Caki2 (cell line): ENCODE measurements at places on chromosomes 4 and X. TPM values are rescaled to one million over a fixed set of nuclear protein-coding genes. Genes with fewer than 3 reads are reported as not detected.

Gene USP26
- total RNA-seq = not detected in 2 replicates

Gene MBNL3
- total RNA-seq = 0.06 and 1.0 TPM in 2 replicates

Gene SPANXA1
- not detected in 2 replicates for total RNA-seq

Gene MAGEE1
- total RNA-seq = 0.46 and 1.7 TPM in 2 replicates

Gene PAGE2
- total RNA-seq = not detected in 2 replicates

Gene NEIL3
- total RNA-seq = 16.3 and 20.7 TPM in 2 replicates

Gene ARX
- total RNA-seq = not detected in 2 replicates

Gene NIPAL1
- 2.5 and 3.0 TPM in 2 replicates for total RNA-seq

Gene AFM
- not detected in 2 replicates for total RNA-seq

Gene KLF8
- total RNA-seq = 0.52 and 0.68 TPM in 2 replicates

Gene DUSP9
- 9.9 and 16.0 TPM in 2 replicates for total RNA-seq

Gene AFF2
- 2.0 TPM in 1 of 2 replicates, not detected in the other for total RNA-seq

Gene LANCL3
- not detected in 2 replicates for total RNA-seq

Gene CITED1
- not detected in 2 replicates for total RNA-seq

Gene TEX11
- not detected in 2 replicates for total RNA-seq

Gene TRAM1L1
- 3.8 and 6.8 TPM in 2 replicates for total RNA-seq

Gene SPANXA2
- total RNA-seq = not detected in 2 replicates

Gene SLITRK4
- total RNA-seq = 1.6 and 2.3 TPM in 2 replicates

Gene ARHGAP4
- total RNA-seq = 8.1 and 15.3 TPM in 2 replicates

Gene SPARCL1
- 0.20 and 0.51 TPM in 2 replicates for total RNA-seq

Gene PALLD
- 95.9 and 130 TPM in 2 replicates for total RNA-seq

Gene KIT
- total RNA-seq = 0.44 TPM in 1 of 2 replicates, not detected in the other

Gene ZMAT1
- total RNA-seq = 0.70 and 0.74 TPM in 2 replicates

Gene NAP1L5
- not detected in 2 replicates for total RNA-seq

Gene TMEM255A
- 0.38 and 0.41 TPM in 2 replicates for total RNA-seq

Gene DGAT2L6
- total RNA-seq = not detected in 2 replicates

Gene NOX1
- total RNA-seq = not detected in 2 replicates

Gene SOWAHB
- total RNA-seq = not detected in 2 replicates

Gene HTR2C
- not detected in 2 replicates for total RNA-seq

Gene ANKRD17
- total RNA-seq = 20.5 and 46.7 TPM in 2 replicates

Gene SPATA4
- not detected in 2 replicates for total RNA-seq

Gene ATP8A1
- total RNA-seq = 0.26 TPM in 1 of 2 replicates, not detected in the other

Gene SLC34A2
- total RNA-seq = not detected in 2 replicates

Gene AKAP14
- total RNA-seq = 0.14 TPM in 1 of 2 replicates, not detected in the other

Gene TMPRSS11F
- not detected in 2 replicates for total RNA-seq

Gene TRPC5OS
- not detected in 2 replicates for total RNA-seq

Gene GPRIN3
- total RNA-seq = 0.43 and 0.71 TPM in 2 replicates

Gene GAGE12H
- not detected in 2 replicates for total RNA-seq

Gene AVPR2
- total RNA-seq = 0.09 TPM in 1 of 2 replicates, not detected in the other

Gene CENPI
- 22.3 and 22.5 TPM in 2 replicates for total RNA-seq

Gene ARHGAP36
- not detected in 2 replicates for total RNA-seq

Gene CT45A3
- total RNA-seq = not detected in 2 replicates
